NCI-H2227 treated with DMSO at 0.1 percent for 48 hours (cell line): ENCODE measurements at places on chromosomes 4 and X.

DNA sequence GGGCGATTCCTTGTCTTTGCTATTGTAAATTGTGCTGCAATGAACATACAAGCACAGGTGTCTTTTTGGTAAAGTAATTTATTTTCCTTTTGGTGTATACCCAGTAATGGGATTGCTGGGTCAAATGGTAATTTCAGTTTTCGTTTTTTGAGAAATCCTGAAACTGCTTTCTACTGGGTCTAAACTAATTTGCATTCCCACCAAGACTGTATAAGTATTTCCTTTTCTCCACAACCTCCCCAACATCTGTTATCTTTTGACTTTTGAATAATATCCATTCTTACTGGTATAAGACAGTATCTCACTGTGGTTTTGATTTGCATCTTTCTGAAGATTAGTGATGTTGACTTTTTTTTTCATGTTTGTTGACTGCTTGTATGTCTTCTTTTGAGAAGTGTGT is 2506.0 kb downstream of the PCDH7 start:
- DNase-seq: no peak

GRCh38 chr4:14338585-14339265 is 663.6 kb upstream of the CPEB2 start:
- DNase-seq: no peak

GRCh38 chr4:25978327-25978726 is 64.3 kb downstream of the SMIM20 start:
- no peak for DNase-seq

GRCh38 chrX:40105835-40106675 is 8.3 kb upstream of the BCOR start:
- peak; percentile 81 for DNase-seq

DNA sequence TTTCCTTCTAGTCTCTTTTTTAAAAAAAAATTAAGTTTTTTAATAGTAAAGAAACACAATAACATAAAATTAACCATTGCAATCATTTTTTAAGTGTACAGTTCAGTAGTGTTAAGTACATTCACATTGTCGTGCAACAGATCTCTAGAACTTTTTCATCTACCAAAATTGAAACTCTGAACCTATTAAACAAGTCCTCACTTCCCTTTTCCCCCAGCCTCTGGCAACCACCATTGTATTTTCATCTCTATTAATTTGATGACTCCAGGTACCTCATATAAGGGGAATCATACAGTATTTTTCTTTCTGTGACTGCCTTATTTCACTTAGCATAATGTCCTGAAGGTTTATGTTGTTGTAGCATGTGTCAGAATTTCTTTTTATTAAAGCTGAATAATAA is 31.8 kb downstream of the MSL3 start:
- DNase-seq: no peak

DNA sequence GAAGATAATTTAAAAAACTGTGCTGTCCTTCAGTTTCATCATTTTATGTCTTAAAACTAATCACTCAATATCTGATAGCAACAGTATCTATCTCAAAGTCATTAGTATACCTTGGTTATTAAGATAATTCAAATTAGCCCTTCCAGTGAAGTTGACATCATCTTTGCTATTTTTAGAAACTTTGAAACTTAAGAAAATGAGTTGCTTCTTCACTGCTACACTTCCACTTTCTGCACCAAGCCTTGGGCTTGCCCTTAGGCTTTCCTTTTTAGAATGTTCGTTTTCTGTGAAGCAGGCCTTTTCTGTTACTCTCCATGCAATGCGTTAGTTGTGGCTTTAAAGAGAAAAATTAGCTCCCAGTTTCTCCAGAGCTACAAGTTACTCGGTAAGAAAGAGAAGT is 4.4 kb upstream of the VAMP7 start:
- no peak for DNase-seq

DNA sequence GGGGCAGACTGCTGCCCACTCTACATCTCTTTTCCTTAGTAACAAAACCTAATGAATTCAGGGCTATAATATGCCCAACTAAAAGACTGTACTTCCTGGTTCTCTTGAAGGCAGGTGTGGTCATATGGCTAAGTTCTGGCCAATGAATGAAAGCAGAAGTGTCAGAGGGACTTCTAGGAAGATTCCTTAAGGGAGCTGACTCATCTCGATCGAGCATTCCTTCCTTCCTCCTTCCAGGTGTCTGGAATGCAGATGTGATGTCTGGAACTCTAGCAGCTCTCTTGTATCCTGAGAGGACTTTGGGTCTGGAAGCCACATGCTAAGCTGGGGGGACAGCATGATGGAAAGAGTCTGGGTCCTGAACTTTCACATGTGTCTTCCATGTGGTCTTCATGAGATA is 116.2 kb upstream of the STX18 start:
- no peak for DNase-seq

GRCh38 chrX:38882894-38883626 is 81.8 kb downstream of the MID1IP1 start:
- DNase-seq: no peak

DNA sequence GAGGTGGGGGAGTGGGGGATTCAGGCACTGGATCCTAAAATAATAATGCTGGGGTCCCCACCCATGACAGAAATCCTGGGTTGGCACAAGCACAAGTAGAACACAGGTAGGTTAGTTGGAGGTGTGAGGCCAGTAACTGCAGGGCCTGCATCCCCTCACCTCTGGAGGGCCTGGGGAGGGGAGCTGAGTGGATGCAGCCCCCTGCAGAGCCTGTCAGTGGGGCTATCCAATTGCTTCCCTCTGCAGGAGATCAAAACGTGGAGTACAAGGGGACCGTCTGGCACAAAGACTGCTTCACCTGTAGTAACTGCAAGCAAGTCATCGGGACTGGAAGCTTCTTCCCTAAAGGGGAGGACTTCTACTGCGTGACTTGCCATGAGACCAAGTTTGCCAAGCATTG is 43.7 kb downstream of the MAP7D3 start:
- no peak for DNase-seq

DNA sequence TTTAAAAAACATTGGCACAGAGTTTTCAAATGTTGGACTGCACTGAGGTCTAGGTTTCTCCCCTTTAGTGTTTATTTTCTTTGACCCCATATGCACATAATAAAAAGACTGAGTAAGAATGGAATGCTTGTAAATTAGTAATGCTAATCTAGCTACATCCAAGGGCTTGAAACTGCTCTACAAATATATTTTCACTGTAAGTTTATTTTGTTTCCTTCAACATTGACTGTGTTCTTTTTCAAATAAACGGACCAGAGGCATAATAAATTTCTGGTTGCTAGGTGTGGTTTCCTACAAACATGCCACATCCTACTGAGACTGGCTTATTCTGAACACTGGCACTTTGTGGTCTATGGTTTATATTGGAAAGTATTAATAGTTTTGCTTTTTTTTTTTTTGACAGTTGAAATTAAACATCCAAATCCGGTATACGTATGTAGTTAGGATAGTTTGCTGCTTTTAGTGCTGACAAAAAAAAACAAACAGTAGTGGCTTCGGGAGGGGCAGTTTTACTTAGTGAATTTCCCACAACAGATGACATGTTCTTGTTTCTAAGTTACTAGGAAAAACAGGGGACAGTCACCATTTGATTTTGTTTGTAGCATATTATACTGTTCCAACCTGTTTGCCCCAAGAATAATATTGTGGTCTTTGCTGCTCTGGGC is 13.2 kb downstream of the CA5B start:
- DNase-seq: no peak

DNA sequence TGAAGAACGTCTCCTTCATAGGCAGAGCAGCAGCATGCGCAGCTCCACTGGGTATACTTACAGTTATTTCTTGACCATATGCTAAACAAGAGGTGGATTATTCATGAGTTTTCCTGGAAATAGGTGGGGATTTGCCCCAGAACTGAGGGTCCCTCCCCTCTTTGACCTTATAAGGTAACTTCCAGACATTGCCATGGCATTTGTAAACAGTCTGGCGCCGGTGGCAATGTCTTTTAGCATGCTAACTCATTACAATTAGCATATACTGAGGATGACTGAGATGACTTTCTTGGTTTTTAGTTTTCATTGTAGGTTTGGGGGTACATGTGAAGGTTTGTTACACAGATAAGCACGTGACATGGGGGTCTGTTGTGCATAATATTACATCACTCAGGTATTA is 97.3 kb downstream of the MTNR1A start:
- DNase-seq: no peak

GRCh38 chrX:16992445-16992844 is 46.0 kb downstream of the REPS2 start:
- no peak for DNase-seq

- DNase-seq: peak; percentile 40
Observed at GRCh38 chrX:150547375-150548115, 20.9 kb upstream of the MTM1 start.

- DNase-seq: no peak
Observed at GRCh38 chr4:124931050-124931449, 218.5 kb upstream of the ANKRD50 start.

- no peak for DNase-seq
Observed at GRCh38 chr4:128241425-128241913, 46.1 kb downstream of the PGRMC2 start.

DNA sequence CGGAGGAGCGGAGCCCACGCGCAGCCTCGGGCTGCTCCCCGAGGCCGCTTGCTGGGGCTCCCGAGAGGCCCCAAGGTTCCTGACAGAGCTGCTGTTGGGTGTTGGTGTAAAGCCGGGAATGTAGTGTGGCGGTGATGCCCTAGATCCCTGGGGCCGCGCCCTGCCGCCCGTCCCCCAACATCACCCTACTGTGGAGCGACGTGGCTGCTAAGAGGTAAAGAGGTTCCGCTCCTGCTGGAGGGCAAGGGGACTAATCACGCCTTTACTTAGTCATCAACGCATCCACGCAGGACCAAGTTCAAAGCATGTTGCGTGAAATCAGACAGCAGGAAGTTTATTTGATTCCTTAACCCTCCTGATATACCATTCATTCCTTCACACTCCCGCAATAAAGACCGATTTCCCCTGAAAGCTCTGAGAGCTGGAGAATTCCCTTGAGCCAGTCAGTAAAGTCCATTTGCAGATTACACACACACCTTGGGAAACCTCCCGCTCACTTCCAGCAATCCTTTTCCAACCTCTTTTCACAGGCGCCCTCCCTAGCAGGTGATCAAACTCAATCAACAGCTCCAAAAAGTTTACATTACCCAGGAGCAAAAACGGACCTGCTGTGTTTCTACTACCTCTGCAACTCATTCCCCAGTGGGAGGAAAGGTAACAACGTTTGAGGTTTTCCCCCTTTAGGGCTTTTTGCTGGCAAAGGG is 579 bp upstream of the GABRA2 start:
- no peak for DNase-seq

DNA sequence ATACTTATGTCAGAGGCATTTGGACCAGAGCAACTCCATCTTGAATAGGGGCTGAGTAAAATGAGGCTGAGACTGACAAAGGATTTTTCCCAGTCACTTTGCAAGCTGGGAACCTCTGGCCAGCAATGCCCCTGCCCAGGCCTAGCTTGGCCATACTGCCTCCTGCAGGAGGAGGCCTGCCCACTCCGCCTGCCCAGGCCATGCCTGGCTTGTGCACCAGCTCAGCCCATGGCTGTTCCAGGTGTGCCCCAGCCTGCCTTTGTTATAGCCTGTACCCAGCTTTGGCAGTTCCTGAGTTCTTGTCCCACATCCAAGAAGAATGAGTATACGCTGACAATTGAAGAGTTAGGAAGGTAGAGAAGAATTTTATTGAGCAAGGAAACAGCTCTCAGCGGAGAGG is 176.1 kb downstream of the AASDH start:
- DNase-seq: no peak

GRCh38 chr4:86961605-86962295 is 26.9 kb downstream of the AFF1 start:
- no peak for DNase-seq

GRCh38 chr4:153127760-153128494 is 76.3 kb upstream of the TRIM2 start:
- DNase-seq: peak; percentile 93

- no peak for DNase-seq
Observed at GRCh38 chrX:112946227-112946626, 105.6 kb upstream of the AMOT start.

GRCh38 chr4:41380511-41381157 is 123.9 kb downstream of the UCHL1 start:
- no peak for DNase-seq

- no peak for DNase-seq
Observed at GRCh38 chr4:5120067-5120466, 68.8 kb downstream of the STK32B start.

GRCh38 chr4:123564758-123565346 is 168.3 kb downstream of the SPRY1 start:
- DNase-seq: peak; percentile 4

- DNase-seq: no peak
Observed at GRCh38 chr4:147219145-147219544, 261.8 kb upstream of the EDNRA start.

DNA sequence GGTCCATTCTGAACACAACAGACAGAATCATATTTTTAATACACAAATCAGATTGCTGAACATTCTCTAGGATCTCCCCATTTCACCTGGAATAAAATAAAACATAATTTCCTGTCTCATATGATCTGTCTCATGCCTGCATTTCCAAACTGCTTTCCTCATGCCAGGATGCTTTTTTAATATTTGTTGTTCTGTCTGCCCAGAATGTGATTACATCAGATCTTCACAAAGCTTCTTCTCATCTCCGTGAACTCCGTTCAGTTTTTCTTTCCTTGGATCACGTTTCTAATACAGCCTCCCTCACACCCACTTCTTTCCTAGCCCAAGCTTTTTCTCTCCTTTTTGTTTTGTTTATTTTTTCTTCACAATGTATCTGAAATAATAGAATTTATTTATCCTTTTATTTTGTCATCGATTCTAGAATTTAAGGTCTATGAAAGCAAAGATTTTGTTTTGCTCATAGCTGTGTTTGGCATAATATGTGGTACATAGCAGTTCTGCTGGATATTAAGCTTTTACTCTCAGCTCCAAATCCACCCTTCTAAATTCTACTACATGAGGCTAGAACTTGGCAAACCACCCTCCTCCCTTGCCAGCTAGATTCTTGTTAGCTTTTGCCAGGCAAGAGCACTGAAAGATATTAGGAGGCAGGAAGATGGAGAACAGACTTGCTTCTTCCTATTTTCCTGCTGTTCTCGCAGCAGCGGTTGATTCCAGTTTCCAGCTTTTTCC is 165.5 kb upstream of the SLIT2 start:
- no peak for DNase-seq

- DNase-seq: no peak
Observed at GRCh38 chrX:153641627-153642026, 5.4 kb upstream of the DUSP9 start.

DNA sequence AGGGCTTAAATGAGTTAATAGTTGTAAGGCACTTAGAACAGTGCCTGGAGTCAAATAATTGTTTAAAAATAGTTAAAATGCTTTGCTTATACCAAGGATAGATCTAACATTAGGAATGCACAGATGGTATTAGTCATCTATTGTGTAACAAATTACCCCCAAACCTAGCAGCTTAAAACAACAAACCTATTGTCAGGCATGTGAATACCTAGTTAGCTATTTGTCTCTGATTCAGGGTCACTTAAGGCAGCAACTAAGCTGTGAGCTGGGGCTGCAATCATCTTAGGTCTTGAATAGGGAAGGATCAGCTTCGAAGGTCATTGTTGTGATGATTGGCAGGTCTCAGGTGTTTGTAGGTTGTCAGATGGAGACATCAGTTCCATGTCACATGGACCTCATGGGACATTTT is 42.4 kb upstream of the AGA start:
- no peak for DNase-seq

GRCh38 chr4:163395055-163395454 is 51.4 kb downstream of the NPY5R start:
- DNase-seq: no peak

- DNase-seq: no peak
Observed at GRCh38 chr4:4362991-4363697, 23.8 kb upstream of the NSG1 start.

GRCh38 chrX:7334253-7334935 is 186.4 kb upstream of the PUDP start:
- DNase-seq: no peak

- no peak for DNase-seq
Observed at GRCh38 chr4:141375855-141376254, 155.2 kb downstream of the ZNF330 start.
